ENCODE measurements at places on chromosomes 12 and 14.

DNA sequence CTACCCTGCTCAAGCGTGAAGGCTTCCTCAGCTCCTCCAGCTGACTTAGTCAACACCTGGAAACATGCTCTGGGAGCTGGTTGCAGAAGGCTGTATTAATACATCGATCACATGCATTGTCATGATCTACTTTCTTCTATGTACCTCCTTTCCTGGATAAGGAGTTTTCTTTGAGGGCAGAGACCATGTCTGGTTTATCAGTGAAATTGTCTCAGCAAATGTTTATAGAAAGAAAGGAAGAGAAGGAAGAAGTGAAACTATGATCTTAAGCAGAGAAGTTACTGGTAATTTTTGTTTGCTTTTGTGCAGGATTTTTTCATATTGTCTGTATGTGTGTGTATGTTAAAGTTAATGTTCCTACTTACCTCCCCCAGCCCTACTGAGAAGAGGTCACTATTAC is 4.5 kb downstream of the DYRK4 start:
- no peak for DNase-seq

DNA sequence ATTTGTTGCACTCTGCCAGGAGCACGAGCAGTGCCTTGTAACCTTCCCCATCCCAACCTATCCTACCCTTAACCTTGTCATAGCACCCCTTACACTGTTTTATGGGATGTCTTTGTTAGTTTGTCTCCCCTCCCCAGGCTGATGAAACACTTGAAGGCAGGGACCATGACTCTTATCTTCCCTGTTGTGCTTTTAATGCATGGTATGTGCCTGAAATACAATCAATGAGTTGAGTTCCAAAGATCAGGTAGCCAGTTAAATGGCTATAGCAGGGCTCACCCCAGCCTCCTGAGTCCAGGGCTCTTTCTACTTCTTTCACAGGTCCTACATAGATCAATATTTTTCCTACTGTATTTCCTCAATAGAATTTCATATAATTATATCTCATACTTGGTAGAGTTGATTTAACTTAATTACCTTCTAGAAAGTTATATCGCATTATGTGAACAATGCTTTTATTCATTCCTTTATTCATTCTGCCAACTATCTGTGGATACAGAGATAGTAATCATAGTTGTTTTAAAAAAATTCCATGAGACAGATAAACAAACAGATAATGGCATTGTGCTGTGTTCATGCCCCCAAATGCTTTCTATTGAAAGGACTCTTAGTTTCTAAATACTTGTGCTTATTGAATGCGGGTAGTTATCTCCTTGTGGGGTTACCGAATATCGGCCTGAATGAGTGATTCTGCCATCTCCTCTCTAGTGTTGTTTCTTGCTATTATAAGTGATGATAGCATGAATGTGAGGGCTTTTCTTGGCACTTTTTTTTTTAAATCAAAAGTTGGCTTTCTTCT is 347.4 kb downstream of the NPAS3 start:
- DNase-seq = no peak

DNA sequence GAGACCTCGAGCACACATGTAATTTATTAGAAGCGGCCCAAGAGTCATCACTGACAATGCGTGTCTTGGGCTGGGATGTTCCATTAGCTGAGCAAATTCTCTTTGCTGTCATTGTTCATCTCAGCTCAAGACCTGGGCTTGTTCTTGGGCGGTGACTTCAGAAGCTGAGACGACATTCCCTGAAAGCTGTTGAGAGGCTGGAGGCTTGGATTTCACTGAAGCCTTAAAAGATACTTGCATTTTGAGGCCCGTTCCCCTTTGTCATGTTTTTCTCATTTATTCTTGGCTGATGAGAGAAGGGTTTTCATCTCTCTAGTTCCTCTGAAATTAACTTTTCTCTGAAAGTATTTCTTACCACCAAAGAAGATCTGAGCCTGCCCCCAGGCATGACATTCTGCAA is 16.6 kb upstream of the SUSD6 start:
- no peak for DNase-seq

- DNase-seq = no peak
Observed at GRCh38 chr14:77424862-77425261, 1.5 kb upstream of the NOXRED1 start.

DNA sequence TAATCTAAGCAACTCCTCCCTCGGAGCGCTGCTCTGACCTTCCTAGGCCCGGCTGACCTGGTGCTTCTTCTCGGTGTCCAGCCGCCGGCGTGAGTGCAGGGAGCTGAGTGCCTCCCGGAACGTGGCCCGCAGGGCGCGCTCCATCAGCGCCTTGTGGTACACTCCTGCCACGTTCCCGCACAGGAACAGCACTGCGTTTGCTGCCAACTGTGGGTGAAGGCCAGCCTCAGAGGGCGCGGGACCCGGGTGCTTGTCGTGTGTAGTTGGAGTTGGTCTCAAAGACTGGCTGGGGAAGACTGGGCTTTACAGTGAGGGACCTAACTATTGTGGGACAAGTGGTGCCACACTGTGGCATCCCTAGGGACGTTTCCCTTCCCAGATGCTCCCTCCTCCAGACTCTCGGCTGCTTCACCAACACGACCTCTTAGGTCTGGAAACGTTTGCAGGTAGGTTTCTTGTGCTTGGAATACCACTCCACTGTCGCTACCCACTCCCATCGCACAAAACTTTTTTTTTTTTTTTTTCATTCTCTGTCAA is 3.1 kb downstream of the ADCY4 start:
- DNase-seq = no peak

- DNase-seq = no peak
Observed at GRCh38 chr14:54881235-54881760, 21.3 kb downstream of the GCH1 start.

- no peak for DNase-seq
Observed at GRCh38 chr14:60756847-60757246, 22.3 kb downstream of the MNAT1 start.

GRCh38 chr12:5220835-5221234 is 177.2 kb downstream of the KCNA5 start:
- DNase-seq = no peak

GRCh38 chr14:71557351-71557750 is 374.9 kb upstream of the RGS6 start:
- no peak for DNase-seq

DNA sequence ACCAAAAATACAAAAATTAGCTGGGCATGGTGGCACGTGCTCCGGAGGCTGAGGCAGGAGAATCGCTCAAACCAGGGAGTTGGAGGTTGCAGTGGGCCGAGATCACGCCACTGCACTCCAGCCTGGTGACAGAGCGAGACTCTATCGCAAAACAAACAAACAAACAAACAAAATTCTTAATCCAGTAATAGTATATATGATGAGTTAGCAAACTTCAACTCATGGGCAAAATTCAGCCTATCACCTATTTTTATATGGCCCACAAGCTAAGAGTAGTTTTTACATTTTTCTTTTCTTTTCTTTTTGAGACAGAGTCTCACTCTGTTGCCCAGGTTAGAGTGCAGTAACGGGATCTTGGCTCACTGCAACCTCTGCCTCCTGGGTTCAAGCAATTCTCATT is 14.9 kb downstream of the ATF7 start:
- no peak for DNase-seq

DNA sequence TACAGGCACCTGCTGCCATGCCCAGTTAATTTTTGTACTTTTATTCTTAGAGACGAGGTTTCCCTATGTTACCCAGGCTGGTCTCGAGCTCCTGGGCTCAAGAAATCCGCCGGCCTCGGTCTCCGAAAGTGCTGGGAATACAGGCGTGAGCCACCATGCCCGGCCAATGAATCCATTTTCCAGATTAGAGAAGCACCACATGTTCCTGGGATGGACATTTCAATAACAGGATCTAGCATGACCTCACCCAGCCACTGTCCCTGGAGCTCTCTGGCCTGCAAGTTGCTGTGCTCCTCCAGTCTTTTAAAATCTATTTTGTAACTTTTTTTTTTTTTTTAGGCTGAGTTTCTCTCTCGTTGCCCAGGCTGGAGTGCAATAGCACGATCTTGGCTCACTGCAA is 2.2 kb downstream of the GPR132 start:
- no peak for DNase-seq

DNA sequence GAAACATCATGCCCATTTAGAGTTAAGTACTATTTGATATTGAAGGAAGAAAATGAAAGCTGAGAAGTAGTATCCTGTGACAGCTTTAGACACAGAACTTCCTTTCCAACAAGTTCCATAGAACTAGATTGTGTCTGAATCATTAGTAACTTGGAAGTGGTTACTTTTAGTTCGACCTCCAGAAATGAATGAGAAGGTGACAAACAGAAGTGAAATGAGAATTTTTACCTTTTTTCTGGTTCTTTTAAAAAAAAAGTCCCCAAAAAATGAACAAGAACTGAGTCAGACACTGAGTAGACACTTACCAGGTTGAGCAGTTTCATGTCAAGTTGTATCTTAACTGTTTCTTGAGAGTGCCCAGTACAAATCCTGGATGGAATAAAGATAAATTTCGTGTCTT is 3.0 kb downstream of the ATP6V0A2 start:
- DNase-seq = no peak

DNA sequence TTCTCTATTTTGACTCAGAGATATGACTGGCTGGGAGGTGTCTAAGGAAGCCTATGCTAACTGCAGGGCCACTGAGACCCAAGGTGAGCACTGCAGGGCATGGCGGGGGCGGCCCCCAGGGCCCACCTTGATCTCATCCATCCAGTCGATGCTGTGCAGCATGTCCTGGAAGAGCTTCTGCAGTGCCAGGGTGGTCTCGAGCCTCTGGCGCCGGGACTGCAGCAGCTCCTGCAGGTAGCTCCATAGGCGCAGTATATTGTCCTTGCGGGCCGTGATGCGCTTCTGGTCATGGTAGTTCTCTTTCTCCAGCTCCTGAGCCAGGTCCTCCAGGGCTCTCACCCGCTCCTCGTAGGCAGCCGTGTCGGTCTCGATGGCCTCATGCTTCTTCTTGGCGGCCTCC is 84.5 kb downstream of the SPTB start:
- DNase-seq = no peak

GRCh38 chr14:24353559-24354481 is 14.0 kb upstream of the RIPK3 start:
- peak; percentile 94 for DNase-seq

GRCh38 chr12:131065801-131066200 is 112.1 kb downstream of the ADGRD1 start:
- no peak for DNase-seq

DNA sequence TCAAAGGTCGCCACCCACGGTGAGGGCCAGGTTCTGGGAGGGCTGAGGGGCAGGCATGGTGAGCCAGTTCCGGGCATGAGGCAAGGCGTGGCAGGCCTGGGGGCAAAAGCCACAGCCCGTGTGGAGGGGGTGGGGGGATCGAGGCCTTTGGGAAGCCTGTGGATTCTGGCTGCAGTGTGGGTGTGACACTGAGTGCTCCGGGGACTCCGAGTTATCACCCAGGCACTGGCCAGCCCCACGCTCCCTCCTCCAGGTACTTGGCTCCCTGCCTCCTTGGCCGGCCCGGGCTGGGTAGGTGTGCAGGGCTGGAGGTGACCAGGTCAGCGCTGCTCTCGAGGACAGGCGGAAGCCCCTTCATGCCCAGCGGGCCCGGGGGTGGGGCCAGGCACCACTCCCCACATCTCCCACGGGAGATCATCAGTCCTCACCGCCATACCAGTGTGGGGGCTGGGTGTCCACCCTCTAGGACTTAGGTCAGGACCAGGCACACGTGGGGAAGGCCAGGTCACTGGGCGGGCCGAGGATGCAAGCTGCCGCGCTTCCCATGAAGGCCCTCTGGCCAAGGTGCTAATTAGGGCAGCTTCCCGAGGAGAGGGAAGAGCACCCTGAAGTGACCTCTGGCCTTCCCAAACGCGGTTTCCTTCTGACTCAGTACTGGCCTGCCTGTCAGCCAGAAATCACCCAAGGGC is 34.1 kb upstream of the TDRD9 start:
- DNase-seq = no peak

DNA sequence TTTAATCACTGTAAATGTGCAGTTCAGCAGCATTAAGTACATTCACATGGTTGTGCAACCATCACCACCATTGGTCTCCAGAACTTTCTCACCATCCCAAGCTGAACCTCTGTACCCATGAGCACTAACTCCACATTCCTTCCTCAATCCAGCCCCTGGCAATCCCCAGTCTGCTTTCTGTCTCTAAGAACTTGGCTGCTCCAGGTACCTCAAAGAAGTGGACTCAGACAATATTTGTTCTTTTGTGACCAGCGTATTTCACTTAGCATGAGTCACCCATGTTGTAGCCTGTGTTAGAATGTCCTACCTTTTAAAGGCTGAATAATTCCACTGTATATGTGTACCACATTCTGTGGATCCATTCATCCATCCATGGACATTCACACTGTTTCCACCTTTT is 64.6 kb downstream of the SLC24A4 start:
- peak; percentile 24 for DNase-seq

DNA sequence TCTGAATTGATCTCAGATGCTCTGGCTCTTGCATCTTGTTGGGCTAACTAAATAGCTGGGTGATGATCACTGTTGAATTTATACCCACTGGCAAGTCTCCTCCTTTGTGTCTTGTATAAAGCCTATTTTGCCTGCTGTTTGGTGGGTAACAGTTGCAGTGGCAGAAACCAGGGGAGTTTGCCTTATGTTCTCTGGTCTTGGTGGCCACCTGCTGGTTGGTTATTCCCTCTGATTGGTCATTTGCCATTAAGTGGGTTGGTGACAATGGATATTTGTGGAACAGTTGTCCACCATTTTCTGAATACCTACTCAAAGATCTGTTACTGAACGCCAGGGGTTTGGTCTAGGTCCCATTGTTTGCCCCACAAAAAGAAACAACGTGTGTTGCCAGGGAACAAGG is 52.1 kb downstream of the AVPR1A start:
- DNase-seq = peak; percentile 56

DNA sequence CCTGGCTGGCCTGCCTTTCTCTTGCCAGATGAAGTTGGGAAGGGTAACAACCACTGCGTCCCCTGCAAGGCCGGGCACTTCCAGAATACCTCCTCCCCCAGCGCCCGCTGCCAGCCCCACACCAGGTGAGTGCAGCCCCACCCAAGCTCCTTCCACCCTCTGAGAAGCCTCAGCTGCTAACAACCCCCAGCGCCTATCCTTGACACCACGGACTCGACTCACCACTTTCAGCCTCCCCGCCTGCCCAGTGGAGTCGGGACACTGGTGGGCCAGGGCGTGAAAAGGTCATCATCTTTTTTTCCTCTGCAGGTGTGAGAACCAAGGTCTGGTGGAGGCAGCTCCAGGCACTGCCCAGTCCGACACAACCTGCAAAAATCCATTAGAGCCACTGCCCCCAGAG is 2.1 kb downstream of the LTBR start:
- DNase-seq = no peak

GRCh38 chr12:115857160-115857920 is 420.2 kb downstream of the MED13L start:
- peak; percentile 32 for DNase-seq

- no peak for DNase-seq
Observed at GRCh38 chr14:58562141-58562540, 75.6 kb upstream of the DACT1 start.

DNA sequence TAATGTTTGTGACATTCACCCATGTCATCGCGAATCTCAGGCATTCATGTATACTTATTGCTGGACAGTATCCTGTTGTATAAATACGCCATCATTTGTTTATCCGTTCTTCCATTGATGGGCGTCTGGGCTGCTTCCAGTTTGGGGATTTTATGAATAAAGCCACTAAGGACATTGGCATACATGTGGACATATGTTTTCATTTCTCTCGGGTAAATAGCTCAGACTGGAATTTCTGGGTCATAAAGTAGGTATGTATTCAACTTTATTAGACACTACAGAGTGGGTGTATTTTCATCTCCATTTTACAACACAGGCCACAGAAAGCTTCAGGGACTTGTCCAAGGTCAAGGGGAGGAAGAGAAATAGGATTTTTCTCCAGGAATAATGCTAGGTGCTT is 48.9 kb downstream of the HRK start:
- DNase-seq = no peak
